ENCODE measurements at places on chromosomes 2 and 18. TPM values are rescaled to one million over a fixed set of nuclear protein-coding genes. Genes with fewer than 3 reads are reported as not detected.

SRD5A2 gene
- 0.10 TPM for total RNA-seq

NHEJ1 gene
- total RNA-seq, result 12.8 TPM

CAD gene
- 33.7 TPM for total RNA-seq

CRYGD gene
- total RNA-seq, result not detected

CFAP65 gene
- total RNA-seq, result not detected

COLEC12 gene
- 60.4 TPM for total RNA-seq

ABCG5 gene
- total RNA-seq, result not detected

KCNS3 gene
- total RNA-seq, result 46.3 TPM

SFTPB gene
- total RNA-seq, result 21.7 TPM

OSBPL6 gene
- 12.0 TPM for total RNA-seq

GPBAR1 gene
- total RNA-seq, result 0.92 TPM

DCDC2C gene
- total RNA-seq, result not detected

Data from tongue (tissue), 3 donors.